ENCODE measurements at places on chromosomes 5 and 9.

DNA sequence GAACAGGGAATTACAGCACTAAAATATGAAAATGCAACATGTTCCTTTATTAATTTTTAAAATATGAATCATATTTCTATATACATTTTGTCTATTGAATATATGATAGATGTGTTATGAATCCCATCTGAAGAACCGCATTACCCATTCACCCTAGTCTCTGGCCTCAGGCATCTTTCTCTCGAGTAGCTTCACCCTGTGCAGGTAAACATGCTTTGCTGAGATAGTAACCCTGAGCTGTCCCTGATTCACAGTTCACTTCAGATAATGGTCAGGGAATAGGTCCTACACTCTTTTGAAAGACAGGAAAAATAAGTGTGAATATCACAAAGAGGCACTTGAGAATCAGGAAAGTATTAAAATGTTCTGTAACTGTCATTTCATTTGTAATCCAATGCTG lies 766.8 kb downstream of the IRX1 start:
- DNase-seq, result no peak

- peak; percentile 83 for DNase-seq
Observed at GRCh38 chr5:57494104-57495098, 11.8 kb upstream of the ACTBL2 start.

GRCh38 chr5:96440185-96440538 lies 7.1 kb upstream of the PCSK1 start:
- DNase-seq, result no peak

DNA sequence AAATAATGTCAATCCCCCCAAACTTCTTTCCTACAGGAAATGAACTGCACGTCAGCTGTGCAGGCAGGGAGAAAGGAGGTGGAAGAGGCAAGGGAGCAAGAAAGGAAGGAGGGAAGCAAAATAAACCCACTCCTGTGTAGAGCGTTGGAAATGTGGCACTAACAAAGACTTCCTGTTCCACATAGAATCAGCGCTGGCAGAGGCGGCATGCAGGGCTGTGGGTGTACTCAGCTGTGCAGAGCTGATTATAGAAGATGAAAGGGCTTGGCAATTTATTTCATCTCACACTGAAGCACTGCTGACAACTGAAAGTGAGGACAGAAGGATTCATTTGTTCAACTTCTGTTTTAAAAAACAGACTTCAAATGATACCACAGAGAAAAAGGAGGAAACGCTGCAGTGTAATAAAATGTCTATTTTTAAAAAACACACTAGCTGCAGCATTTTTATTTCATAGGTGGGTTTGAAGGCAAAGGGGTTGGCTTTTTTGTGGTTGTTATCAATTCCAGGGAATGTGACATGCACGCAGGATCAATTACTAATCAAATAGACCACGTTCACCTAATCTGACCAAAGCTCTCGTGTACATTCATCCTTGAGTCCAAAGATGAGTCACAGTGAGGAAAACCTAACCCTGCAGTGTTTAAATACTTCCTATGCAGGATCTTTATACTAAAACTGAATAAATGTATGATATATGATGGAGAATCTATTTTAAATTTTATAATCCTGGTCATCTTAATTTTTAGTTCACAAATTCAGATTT lies 583.5 kb downstream of the ZNF608 start:
- no peak for DNase-seq

DNA sequence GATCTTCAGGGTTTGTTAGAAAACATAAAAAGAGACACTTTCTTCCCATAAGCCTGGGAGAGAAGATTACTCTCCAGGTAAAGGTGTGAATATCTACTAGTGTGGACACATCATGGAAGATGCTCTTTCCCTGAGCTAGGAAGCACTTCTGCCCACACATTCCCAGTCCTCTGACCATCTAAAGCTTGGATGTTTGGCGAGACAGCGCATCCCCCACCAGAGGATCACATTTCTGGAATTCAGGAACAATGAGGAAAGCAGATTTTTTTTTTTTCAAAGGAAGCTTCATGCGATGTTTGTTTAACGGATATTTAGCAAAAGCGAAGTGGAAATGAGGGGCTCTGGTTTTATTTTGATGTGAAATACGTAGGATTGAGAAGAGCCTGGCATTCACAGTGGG lies 6.2 kb downstream of the SVEP1 start:
- DNase-seq, result no peak

DNA sequence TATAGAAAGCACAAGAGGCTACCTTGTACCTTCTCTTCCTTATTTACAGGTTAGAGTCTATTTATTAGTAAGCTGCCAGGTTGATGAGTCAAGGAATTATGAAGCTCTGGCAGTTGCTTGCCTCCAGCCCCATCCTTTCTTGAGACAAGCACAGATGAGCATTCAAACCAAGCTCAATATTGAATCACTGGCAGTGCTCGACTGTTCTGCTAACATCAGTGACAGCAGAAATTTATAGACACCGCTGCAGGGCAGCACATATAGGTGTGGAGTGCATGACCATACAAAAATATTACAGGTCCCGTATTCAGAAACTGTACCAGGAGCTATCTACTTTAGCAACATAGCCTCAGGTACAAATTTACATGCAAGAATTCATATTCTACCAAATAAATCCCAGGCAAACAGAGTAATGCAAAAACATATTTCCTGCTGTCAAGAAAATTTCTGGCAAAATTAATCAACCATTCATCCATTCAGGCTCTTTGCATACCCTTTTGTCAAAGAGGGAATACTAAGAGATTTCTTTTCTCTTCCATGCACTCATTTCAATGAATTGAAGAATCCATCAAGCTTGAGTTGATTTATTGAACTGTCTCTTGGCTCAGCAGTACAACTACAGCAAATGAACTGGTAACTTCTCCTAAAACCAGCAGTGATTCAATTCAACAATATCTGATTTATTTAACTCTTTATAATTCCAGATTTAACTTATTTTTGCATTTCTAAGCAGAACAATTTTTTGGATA lies 26.9 kb upstream of the PCA3 start:
- no peak for DNase-seq

DNA sequence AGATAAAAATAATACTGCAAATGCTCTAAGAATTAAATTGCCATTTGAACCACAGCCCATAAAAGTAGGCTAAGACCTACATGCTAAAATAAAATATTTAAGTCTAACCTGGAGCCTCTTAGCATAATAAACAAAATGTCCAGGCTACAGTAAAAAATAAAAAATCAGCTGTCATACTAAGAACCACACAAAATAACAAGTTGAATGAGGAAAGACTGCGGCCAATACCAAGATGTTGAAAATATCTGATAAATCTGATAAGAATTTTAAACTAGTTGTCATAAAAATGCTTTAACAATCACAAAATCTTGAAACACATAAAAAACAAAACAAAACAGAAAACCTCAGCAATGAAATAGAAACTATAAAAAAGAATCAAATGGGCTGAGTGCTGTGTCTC lies 336.9 kb upstream of the MSX2 start:
- no peak for DNase-seq

DNA sequence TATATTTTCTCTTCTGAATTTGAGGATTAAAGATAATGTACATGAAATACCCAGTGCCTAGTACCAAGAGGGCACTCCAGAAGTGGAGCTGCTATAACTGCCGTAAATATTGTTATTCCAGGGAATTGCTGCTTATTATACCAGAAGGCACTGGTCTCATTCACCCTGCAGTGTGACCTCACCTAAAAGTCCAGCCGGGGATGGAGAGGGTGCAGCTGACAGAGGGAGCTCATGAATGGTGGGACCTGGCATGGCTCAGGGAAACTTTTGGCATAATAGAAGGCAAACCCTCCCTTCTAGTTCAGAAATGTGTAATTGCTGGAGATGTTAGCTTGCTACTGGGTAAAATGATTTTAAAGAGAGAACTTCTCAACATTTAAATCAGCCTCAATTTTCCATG lies 108.5 kb downstream of the MVB12B start:
- no peak for DNase-seq

DNA sequence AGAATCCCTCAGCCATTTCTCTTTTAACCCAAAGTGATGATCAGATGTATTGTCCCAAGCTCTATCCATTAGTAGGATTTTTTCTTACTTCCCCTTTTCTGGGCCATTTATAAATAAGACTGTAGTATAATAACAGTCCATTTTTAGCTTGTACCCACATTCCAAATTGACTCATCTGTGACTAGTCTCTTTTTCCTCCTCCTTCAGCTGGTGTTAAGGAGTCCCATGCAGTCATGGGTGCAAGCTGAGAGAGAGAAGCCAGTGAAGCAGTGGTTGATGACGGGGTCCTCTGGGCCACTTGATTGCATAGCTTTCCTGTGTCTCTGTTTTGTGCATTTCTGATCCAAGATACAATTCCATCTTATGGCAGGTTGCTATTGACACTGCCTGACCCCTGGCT lies 476.0 kb upstream of the CD180 start:
- DNase-seq, result no peak

DNA sequence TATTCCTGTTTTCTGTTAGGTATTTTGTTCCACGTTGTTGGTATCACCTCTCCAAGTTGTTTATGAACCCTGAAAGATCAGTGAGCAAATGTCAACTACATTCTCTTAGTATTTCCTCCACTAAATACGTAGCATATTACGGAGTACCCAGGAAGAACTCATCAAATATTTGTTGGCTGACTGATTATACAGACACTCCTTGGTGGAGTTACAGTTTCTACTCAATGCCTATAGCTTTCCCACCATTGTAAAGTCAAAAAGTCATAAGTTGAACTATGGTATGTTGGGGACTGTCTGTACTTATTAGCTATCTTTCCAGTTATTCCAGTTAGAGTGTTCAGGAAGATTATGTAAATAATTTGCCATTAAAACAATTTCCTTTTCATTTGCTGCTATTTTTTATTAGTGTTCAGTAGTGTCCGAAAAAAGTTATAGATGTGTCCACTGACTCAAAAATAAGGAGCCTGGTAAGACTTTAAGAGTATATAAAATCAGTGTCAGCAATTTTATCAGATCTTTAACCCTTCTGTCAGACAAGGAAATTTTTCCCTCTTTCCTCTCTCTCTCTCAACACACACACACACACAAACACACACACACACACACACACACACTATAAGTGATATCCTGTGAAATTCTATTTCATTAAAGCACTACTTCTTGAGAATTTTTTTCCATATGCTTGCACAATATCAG lies 6.8 kb upstream of the APBA1 start:
- no peak for DNase-seq

GRCh38 chr5:80143491-80143890 lies 108.3 kb downstream of the THBS4 start:
- no peak for DNase-seq

- no peak for DNase-seq
Observed at GRCh38 chr5:81972492-81972783, 615 bp downstream of the ATG10 start.

DNA sequence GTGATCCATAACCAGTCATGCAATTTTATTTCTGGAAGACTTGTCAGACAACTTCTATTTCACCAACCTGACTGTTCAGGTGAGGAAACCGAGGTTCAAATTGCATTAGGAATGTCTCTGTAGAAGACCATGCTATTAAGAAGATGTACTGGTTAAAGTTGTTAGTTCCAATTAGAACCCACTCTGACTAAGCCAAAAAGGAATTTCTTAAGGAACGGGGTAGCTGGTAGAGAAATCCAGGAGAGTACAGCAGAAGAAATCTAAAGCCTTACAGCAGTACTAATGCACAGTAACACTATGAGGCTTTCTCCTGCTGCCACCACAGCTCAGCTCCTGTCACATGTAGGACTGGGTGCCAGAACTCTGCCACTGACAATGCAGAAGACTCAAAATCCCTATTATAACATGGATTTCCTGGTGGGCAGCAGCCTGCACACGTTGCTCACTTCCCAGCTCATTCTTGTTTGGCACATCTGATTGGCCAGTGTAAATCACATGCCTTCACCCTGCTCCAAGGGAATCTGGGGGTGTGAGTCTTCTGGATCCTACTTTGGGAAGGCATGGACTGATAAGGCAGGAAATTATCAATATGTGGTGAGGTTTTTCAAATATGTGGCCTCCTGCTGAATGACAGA lies 37.1 kb downstream of the CAST start:
- no peak for DNase-seq

All from coronary artery (tissue), 2 donors.